IPS-NIHi11 (cell line): ENCODE measurements at places on chromosomes 1 and 21.

- DNase-seq = no peak
Measured at GRCh38 chr1:226602186-226603021, 53.8 kb downstream of the STUM start.

GRCh38 chr1:220511785-220512184 lies 16.2 kb upstream of the MARK1 start:
- peak; percentile 50 for DNase-seq

- no peak for DNase-seq
Measured at GRCh38 chr1:232459826-232460225, 170.1 kb downstream of the SIPA1L2 start.

DNA sequence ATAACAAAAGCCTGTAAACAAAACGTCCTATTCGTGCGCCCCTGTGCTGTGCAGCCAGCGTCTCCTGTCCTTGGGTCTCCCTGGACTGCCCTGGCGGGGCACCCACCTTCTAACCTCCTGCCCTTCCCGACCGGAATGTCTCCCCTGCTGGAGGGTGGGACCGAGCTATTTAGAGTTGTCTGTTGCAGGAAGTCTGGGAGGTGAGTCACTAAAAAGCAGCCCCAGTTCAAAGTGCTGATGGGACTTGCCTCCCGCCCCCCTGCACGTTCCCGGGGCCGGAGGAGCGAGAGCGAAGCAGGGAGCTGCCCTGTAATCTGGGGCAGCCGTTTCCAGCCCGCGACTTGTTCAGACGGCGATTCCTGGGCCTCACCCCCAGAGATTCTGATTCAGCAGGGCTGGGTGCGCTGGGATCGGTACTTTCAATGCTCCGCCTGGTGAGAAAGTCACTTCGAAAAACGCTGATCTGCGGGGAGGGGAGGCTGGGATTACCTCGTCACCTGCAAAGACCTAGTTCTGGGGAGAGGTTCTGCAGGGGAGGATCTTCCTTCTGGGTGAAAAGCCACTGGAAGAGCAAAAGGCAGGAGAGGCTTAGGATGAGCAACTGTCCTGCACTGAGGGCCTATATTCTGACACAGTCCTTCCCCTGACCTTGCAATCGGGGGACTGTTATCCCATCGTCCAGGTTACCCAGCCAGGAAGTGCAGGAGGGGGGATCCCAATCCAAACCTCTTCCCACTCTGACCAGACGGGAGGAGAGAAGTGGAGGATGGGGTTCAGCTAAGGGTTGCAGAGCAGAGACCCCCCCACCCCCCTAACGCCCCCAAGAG lies 1.2 kb upstream of the DHRS3 start:
- peak; percentile 66 for DNase-seq

GRCh38 chr1:231408528-231409094 lies 13.5 kb downstream of the EGLN1 start:
- no peak for DNase-seq
